ENCODE measurements at places on chromosomes 5 and 9.

GRCh38 chr9:136149853-136150252, 31.2 kb upstream of the TMEM250 start:
- no peak for DNase-seq

- DNase-seq: no peak
Measured at GRCh38 chr5:111079846-111080245, 8.3 kb downstream of the TSLP start.

- no peak for DNase-seq
Measured at GRCh38 chr9:93890436-93890935, 64.7 kb downstream of the BARX1 start.

DNA sequence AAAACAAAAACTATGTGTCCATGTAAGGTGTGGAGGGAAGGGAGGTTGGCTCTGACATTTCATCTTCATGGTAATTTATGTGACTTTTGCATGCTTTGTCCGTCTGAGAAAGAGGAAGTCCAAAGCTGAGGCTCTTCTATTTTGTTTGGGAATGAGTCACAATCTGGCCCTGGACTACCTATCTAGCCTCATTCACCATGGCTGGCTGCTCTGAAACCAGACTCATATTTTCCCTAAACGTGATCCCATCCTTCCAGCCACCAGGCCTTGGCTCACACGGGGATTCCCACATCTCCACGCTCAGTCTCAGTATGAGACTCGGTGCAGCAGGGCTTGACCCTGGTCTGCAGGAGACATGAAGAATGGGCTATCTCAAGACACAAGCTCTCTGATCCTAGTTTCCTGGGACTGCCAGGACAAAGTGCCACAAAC, 672.8 kb downstream of the ACTL7B start:
- no peak for DNase-seq

- DNase-seq: no peak
Measured at GRCh38 chr5:143001764-143002351, 231.7 kb downstream of the ARHGAP26 start.

DNA sequence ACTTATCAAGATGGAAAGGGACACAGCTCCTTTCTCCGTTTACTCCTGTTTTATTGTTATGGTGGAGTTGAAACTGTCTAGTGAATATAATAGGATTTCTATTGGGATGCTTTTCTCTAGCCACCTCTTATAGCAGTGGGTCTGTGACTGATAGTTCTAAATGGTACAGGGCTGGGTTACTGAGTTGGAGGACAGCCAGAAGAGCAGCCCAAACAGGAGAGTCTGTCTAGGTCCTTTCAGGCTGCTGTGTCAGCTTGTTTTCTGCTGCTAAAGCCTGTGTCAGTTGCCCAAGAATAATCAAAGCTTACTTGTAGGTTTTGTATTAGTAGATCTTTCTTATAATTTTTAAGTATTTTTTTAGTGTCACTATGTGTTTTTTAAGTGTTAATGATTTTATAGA, 356.0 kb upstream of the SEMA6A start:
- no peak for DNase-seq

GRCh38 chr5:127997201-127997704, 86.3 kb upstream of the SLC12A2 start:
- DNase-seq: no peak

- DNase-seq: no peak
Measured at GRCh38 chr9:6984941-6985578, 227.3 kb downstream of the KDM4C start.

DNA sequence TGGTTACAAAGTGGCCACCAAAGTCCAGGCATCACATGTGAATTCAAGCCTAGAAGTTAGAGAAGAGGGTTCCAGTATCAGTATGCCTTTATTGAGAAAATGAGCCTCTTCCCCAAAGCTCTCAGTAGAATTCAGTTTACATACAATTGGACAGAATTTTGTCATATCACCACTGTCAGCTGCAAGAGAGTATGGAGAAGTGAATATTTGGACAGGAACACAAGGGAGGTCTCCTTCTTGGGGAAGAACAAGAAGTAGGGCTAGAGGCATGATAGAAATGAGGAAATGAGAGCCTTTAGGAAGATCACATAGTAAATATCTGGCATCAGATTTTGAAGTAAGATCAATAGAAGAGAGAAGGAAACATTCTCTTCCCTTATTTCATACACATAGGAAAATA, 27.8 kb upstream of the VLDLR start:
- no peak for DNase-seq

DNA sequence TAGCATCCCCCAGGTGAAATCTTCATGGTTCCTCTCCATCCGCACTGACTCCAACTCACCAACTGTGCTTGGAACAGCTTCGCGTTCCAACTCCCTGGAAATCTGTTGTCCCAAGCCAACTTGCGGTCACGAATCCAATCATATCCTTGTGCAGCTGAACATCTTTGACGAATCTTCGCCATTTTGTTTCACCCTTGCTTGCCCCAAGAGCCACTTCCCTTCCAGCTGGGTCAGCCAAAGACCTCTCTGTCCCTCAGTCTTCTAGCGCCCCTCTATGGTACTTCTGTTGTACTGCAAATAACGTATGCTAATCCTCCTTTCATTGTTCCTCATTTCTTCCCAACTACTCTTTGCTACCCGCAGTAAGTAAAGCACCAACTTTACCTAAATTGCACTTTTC, 61.0 kb upstream of the TARS1 start:
- no peak for DNase-seq

GRCh38 chr5:117494188-117494587, 919.6 kb upstream of the SEMA6A start:
- DNase-seq: no peak

- no peak for DNase-seq
Measured at GRCh38 chr5:56759521-56760216, 55.7 kb upstream of the MAP3K1 start.

DNA sequence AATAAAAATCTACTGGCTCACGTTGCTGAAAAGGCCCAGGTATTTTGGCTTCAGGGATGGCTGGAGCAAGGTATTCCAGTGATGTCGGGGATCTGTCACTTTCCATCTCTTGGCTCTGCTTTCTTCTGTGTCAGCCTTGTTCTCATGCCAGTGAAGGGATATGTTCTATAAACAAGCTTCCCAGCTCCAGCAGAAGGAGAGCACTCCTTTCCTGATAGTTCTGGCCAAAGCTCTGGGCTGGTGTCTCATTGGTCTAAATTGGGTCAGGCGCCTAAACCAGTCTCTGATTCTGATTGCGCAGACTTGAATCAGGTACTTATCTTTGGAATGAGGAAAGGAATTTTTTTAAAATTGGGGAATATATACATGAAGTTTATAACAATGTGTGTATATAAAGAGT, 5.1 kb downstream of the SNX30 start:
- DNase-seq: no peak

- no peak for DNase-seq
Measured at GRCh38 chr5:50794812-50795211, 128.4 kb downstream of the PARP8 start.

DNA sequence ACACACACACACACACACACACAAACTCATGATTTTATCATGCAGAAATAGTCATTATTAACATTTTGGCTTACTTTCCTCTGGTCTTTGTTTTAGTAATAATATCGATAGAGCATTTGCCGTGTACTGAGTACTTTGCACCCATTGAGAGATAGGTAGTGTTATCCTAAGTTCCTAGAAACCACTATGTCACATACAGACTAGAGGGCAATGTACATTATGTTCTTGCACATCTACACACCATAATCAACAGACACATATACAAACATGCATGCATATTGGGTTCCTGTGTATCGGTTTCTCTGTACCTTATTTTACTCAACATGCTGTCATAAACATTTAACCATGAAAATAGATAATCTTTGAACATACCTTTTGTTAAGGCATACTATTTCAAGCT, 45.7 kb downstream of the MAT2B start:
- no peak for DNase-seq

DNA sequence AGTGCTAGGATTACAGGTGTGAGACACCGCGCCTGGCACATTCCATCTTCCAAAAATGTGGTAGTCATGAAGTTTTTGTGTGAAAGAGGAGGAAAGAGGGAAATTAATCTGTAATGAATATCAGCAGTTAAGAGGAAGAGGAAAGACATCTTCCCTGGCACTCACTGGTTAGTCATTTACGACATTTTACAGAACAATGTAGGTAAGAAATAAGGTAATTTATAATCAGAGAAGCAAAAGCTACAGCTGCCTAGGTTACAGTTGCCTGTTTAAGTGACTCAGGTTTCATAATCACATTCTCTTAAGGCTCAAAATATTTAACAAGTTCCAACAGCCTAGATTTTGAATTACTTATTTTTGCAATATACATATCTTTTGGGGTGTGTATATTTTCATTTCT, 26.9 kb downstream of the CNOT6 start:
- DNase-seq: no peak

DNA sequence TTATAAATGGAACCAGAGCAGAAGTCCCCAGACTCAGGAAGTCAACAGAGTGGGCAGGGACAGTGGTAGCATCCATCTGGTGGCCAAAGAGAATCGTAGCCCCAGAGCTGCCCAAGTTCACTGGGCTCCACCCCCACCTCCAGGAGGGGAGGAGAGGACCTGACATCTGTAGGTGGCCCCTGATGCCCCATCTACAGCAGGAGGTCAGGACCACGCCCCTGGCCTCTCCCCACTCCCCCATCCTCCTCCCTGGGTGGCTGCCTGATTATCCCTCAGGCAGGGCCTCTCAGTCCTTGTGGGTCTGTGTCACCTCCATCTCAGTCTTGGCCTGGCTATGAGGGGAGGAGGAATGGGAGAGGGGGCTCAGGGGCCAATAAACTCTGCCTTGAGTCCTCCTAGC, 10.3 kb upstream of the URM1 start:
- DNase-seq: no peak

DNA sequence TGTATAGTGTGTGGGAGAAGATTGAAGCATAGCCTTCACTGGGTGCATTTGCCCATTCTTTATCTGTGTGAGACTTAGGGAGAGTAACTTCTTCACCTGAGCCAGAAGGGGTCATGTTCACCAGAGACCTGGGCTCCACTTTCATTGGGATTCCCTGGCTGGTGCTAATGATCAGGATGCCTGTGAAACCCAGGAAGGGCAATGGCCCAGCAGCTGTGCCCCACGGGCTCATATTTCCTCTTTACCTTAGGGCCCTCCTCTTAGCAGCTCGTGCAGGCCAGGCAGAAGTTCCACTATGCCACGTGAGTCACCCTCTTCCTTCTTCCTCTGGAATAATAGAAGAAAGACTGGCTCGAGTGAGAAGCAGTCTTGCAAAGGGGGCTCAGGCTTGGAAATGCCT, 5.0 kb downstream of the PPARGC1B start:
- no peak for DNase-seq

DNA sequence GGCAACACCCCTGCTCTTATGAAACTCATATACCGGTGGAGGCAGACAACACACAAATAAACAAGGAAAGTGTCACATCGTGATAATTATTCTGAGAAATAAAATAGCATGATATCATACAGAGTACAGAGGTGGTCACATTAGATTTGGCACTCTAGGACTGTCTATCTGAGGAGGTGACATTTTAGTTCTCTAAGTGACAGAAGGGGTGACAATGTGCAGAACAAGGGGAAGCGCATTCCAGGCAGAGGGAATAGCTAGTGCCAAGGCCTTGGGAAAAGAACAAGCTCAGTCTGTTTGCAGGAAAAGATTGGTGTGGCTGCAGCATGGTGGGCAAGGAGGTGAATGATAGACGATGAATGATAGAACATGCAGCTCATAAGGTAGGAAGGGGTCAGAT, 12.7 kb upstream of the IRF1 start:
- DNase-seq: no peak

GRCh38 chr9:133493428-133493827, 14.5 kb upstream of the SLC2A6 start:
- DNase-seq: no peak

DNA sequence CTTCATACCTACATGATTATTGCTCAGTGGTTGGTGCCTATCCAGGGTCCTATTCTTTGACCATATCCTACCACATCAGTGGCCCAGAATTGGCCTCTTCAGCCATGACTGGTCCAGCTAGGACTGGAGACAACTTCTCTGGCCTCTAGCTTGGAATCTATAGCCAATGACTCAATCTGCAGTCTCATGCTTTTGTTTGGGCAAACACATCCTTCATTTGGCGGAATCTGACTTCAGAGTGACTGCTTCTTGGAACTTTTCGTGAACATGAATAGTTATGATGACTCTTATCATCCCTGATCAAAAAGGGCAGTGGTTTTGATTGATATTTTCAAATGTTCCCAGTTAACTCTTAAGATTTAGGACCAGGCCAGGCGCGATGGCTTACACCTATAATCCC, 134.1 kb downstream of the PAPPA start:
- no peak for DNase-seq

DNA sequence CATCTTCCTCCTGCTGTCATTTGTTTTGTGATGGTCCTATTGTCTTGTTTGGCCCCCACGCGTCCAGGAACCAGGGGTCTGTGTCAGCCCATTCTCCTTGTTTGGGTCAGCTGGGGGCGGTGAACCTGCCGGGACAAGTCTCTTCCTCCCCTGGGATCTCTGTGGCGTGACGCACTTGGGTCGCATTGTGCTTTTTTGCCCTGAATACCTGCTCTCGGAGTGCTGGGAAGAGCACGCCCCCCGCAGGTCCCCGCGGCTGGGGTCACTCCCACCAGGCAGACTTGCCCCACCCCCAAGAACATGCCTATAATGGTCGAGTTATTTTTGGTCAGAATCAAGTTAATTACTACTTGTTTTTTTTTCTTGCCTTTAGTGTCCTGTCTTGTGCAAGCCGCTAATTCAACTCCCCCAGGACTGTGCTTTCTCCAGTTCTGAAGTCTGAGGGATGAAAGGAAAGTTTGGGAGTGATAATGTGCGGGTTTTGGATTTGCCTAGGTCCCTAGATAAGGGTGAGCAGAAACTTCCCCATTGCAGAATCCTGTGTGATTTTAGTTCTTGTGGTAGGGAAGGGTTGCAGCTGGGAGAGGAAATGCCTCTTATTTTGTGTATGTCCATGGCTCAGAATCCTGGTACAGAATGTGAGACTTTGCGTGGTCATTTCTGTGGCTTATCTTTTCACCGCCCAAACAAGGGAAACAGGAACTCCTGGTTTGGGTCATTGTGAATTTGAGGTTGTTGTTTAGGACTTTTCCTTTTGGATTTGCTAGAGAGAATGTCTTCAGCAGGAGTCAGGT, 789 bp downstream of the ACER2 start:
- peak; percentile 16 for DNase-seq

GRCh38 chr9:114286146-114286679, 36.7 kb upstream of the ORM1 start:
- DNase-seq: no peak

- DNase-seq: no peak
Measured at GRCh38 chr5:54083851-54084250, 226.5 kb downstream of the ARL15 start.

DNA sequence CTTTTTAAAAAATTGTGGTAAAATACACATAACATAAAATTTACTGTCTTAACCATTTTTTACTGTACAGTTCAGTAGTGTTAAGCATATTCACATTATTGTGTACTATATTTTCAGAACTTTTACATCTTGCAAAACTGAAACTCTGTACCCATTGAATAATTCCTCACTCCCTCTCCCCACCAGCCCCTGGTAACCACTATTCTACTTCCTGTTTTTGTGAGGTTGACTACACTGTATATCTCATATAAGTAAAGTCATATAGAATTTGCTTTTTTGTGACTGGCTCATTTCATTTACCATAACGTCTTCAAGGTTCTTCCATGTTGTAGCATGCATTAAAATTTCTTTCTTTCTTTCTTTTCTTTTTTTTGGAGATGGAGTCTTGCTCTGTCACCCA, 87.0 kb downstream of the LNPEP start:
- no peak for DNase-seq

GRCh38 chr5:157308836-157309465, 43.0 kb downstream of the CYFIP2 start:
- DNase-seq: no peak

All from right renal cortex interstitium (tissue), 3 donors.